Activated naive CD4-positive, alpha-beta T cell treated with anti-CD3 and anti-CD28 coated beads for 36 hours (primary cell): ENCODE measurements at places on chromosomes 12 and 14. TPM values are rescaled to one million over a fixed set of nuclear protein-coding genes. Genes with fewer than 3 reads are reported as not detected.

The SELPLG gene
- total RNA-seq, result 21.9 TPM

The AP5M1 gene
- 22.8 TPM for total RNA-seq

The TUNAR gene
- total RNA-seq, result not detected

The AQP2 gene
- not detected for total RNA-seq

The ART4 gene
- total RNA-seq, result not detected

The TMCC3 gene
- total RNA-seq, result 0.05 TPM

The DNM1L gene
- 54.4 TPM for total RNA-seq

The ACSM4 gene
- total RNA-seq, result not detected

The AICDA gene
- total RNA-seq, result not detected

The USP44 gene
- total RNA-seq, result 7.6 TPM

The NTS gene
- not detected for total RNA-seq

The TAS2R30 gene
- 1.5 TPM for total RNA-seq

The ADCY4 gene
- total RNA-seq, result 2.4 TPM

The CLEC4D gene
- not detected for total RNA-seq

The PTPN6 gene
- total RNA-seq, result 348 TPM

The HRK gene
- not detected for total RNA-seq

The SLCO1C1 gene
- not detected for total RNA-seq

The APOF gene
- not detected for total RNA-seq

The ING4 gene
- 17.8 TPM for total RNA-seq

The CACNB3 gene
- total RNA-seq, result 10.0 TPM

The TTC9 gene
- total RNA-seq, result 7.5 TPM

The STYK1 gene
- not detected for total RNA-seq

The SOAT2 gene
- 0.74 TPM for total RNA-seq

The SLC39A5 gene
- total RNA-seq, result 1.8 TPM

The SMOC1 gene
- total RNA-seq, result not detected

The SUPT16H gene
- total RNA-seq, result 165 TPM

The REP15 gene
- 0.19 TPM for total RNA-seq

The OASL gene
- total RNA-seq, result 13.4 TPM

The LRRK2 gene
- total RNA-seq, result not detected

The GLIPR1L1 gene
- not detected for total RNA-seq

The FOS gene
- total RNA-seq, result 34.5 TPM

The VDR gene
- total RNA-seq, result 56.4 TPM

The MSRB3 gene
- not detected for total RNA-seq

The TCL1B gene
- not detected for total RNA-seq

The GDF3 gene
- not detected for total RNA-seq

The ERBB3 gene
- total RNA-seq, result 1.0 TPM

The FLRT2 gene
- total RNA-seq, result not detected

The LRP1-AS gene
- not detected for total RNA-seq

The SMIM41 gene
- not detected for total RNA-seq

The POTEG gene
- total RNA-seq, result not detected

The JPH4 gene
- total RNA-seq, result 0.05 TPM

The ST8SIA1 gene
- 1.7 TPM for total RNA-seq

The BLTP3B gene
- 27.2 TPM for total RNA-seq

The PRB2 gene
- not detected for total RNA-seq

The CARMIL3 gene
- 0.99 TPM for total RNA-seq

The MGP gene
- not detected for total RNA-seq
